ENCODE measurements at places on chromosomes 2 and 18.
A peak's percentile ranks its signal among the peaks of the same experiment; 100 is the strongest.

DNA sequence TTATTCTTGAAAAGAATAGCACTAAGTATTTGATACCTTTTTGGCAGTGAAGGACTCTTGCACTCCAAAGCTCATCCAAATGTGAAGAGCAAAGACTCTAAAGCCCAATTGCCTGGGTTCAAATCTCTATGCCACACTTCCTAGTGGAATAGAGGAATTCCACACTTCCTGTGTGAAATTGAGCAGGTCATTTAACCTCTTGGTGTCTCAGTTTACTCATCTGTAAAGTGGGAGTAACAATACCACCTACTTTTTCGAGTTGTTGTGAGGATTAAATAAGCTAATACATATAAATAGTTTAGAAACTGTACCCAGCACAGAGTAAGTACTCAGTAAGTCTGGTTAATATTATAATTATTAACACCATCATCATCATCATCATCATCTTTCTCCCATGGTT is 72.6 kb downstream of the AP1S3 start:
- DNase-seq: no peak

- no peak for DNase-seq
Observed at GRCh38 chr2:70692256-70692655, 75.7 kb downstream of the ADD2 start.

- no peak for DNase-seq
Observed at GRCh38 chr18:43826215-43826614, 548.9 kb upstream of the SYT4 start.

DNA sequence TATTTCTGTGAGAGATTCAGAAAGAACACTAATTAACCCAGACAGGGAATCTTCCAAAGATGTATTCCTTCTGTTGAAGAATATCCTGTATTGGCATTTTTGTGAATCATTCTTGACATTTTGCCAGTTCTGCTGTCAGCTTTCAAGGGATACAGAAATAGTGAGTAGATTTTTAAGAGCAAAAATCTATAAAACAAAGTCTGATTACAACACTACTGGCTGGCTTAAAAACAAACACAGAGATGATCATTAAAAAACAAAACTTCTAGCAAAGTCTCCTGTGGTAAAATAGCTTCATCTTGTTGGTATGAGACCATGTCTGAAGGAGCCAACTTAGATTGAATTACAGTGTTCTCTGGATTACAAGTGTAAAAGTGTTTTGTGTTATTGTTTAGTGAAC is 866.3 kb upstream of the KLHL29 start:
- no peak for DNase-seq

DNA sequence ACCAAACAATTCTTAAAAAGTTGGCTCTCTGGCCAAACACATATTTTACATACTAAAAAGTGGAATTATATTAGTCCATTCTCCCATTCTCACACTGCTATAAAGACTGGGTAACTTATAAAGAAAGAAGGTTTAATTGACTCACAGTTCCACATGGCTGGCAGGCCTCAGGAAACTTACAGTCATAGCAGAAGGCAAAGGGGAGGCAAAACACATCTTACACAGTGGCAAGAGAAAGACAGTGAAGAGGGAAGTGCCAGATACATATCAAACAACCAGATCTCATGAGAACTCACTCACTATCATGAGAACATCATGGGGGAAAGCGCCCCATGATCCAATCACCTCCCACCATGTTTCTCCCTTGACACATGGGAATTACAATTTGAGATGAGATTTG is 42.6 kb downstream of the EDAR start:
- no peak for DNase-seq

GRCh38 chr18:44949967-44950366 is 269.3 kb downstream of the SETBP1 start:
- no peak for DNase-seq

- no peak for DNase-seq
Observed at GRCh38 chr2:232290668-232291067, 87.9 kb upstream of the ALPP start.

DNA sequence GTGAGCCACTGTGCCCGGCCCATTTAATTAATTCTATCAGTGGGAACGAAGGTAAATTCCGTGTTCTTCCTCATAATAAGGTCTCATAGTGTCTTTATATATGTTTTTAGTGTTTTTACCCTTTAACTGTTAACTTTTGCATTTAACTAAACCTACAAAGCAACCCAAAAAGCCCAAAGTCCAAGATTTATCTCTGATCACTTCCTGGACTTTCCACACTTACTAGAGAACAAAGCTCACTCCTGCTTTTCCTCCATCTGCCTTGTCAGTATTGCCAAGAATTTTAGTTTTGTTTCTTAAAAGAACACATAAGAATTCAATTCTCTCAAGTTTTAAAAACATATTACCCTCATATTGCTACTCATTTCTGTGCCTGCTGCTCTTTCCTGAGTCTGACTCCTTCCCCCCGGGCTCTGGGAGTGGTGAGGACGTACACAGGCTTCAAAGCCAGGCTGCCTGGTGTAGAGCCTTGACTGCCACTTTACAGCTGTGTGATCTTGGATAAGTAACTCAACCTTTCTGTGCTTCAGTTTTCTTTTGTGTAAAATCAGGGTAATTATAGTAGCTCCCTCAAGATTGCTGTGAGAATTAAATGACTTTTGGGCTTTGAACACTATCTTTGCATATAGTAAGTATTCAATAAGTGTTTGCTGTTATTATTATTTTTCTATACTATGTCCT is 24.9 kb upstream of the GPR155 start:
- no peak for DNase-seq

DNA sequence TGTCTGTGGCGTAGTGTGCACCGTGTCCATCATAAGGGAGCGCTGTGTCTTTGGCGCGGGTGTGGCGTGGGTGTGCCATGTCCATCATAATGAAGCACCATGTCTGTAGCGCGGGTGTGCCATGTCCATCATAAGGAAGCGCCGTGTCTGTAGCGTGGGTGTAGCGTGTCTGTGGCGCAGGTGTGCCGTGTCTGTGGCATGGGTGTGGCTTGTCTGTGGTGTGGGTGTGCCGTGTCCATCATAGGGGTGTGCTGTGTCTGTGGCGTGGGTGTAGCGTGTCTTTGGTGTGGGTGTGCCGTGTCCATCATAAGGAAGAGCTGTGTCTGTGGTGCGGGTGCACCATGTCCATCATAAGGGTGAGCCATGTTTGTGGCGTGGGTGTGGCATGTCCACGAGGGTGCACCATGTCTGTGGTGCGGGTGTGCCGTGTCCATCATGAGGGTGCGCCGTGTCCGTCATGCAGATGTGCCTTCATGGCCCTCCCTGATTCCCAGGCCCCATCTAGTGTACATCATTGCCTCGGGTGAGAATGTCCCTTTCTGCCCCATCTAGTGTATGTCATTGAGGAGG is 275.0 kb downstream of the GBX2 start:
- no peak for DNase-seq

DNA sequence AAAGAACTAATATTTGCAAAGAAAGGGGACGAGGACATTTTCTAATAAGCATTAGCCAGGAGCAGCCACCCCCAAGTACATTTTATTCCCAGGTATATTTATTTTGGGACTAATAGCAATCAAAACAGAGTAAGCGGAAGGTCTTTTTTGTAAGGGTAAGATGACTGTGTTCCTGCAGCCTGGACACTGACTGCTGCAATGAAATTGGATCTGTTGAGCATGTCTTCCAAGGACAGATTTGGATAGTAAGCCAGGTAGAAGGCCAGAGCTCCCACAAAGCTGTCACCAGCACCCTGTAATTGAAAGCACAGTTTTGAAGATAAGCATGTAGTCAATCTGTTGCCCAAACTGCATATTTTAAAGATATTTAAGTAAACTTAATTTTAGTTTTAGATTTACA is 10.0 kb downstream of the MRPL33 start:
- DNase-seq: no peak

GRCh38 chr2:161421686-161422085 is 5.6 kb downstream of the TBR1 start:
- DNase-seq: no peak

- DNase-seq: no peak
Observed at GRCh38 chr18:12973562-12974213, 17.5 kb upstream of the CEP192 start.

DNA sequence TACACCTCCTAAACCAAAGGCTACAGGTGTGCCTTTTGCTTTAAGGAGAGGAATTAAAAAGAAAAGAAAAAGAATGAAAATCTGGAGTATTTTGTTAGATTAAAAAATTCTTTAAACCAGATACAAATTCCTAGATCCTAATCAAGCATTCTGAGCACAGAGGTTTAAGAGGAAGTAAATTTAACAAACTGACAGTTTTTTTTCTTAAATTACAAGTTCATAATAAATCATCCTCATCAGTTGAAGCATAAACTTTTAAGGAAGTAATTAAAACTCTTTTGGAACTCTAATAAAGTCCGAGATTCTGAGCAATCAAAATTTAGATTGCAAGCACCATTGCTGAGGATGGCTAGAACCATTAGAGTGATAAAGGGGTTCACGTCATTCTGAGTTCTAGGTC is 75.1 kb downstream of the POLE4 start:
- DNase-seq: no peak

DNA sequence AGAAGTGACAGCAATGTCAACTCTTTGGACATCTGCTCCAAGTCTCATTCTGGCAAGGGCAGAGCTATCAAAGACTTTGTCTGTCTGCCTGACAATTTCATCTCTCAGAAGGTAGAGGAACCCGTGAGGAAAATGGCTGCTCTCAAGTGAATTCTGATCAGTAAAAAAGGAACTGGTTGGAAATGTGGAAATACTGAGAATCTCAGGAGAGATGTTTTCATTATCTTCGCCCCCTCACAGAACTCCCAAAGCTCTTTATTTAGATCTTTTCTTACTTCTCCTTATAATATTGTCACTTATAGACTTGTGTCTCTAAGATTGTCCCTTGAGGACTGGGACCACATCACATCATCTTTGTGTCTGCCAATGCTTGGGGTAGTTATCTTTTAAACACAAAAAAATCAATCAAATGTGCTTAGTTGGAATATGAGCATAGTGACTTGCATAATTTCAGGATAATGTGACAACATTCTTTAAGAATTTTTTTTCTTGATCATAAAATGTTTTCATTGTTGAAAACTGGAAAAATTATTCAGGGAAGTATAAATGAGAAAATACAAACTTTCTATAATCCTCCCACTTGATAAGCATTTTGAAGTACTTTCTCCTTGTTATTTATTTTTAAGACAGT is 68.2 kb upstream of the ITGB6 start:
- no peak for DNase-seq

DNA sequence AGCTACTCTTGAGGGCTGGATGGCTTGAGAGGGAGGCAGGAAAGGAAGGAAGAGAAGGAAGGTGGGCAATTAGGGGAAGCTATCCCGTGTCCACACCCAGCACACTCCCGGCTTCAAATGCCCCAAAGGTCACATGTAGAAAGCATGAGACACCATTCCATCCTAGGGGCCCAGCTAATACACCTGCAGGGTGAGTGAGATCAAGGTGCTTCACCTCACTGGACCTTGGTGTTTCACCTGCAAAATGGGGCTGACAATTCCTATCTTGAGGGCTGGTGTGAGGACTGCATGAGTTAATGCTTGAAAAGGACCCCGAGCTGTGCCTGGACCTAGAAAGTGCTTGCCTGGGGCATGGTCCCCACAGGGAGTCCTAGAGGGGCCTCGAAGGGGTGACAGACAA is 50.8 kb upstream of the SMAD7 start:
- no peak for DNase-seq

DNA sequence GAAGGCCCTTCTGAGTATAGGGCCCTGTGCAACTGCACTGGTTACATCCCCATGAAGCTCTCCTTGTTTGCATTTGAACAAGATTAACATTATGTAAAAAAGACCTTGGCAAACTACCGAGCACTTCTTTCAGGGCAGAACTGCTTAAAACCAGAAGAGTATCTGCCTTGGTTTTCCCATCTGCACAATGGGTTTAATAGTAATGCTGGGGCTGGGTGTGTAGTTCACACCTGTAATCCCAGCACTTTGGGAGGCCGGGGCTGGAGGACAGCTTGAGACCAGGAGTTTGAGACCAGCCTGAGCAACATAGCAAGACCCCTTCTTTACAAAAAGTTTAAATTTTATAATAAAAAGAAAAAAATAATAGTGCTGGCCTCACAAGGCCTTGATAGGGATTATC is 8.5 kb downstream of the PLA2R1 start:
- no peak for DNase-seq

GRCh38 chr2:155062250-155062921 is 363.9 kb downstream of the KCNJ3 start:
- DNase-seq: no peak

GRCh38 chr2:79622508-79622907 is 109.7 kb downstream of the CTNNA2 start:
- DNase-seq: peak; percentile 19

- no peak for DNase-seq
Observed at GRCh38 chr2:63856303-63856603, 14.6 kb downstream of the UGP2 start.

DNA sequence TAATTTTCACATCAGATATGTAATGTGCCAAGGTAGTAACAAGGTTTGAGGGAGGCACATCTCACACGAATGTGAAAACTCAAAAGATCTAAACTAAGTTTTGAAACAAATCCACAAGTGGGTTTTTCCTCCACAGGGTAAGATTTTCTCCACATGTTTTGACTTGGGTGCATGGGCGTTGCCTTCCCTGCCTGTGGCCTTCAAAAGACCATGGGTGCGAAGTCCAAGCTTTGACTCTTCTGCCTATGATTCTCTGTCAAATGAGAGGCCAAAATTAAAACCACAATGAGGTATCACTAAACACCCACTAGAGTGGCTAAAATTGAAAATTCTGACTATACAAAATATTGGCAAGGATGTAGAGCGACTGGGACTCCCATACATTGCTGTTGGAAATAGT is 30.7 kb downstream of the NIFK start:
- DNase-seq: no peak

- no peak for DNase-seq
Observed at GRCh38 chr18:13680612-13681011, 45.7 kb downstream of the FAM210A start.

DNA sequence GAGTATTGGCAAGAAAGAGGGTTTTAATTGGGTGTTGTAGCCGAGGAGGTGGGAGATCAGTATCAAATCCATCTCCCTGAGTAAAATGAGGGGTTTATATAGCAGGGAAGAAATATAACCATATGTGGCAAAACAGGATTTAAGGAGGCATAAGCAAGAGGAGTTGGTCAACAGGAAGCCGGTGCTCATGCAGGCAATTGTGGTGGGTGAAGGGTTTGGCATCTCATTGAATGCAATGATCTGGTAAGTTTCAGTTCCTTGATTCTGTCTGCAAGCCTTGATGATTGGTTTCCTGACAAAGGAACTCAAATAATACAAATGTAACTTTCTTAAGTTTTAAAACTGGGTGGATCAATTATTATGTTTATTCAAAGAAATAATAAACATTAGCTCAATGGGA is 564.4 kb upstream of the LINC00305 start:
- DNase-seq: no peak

DNA sequence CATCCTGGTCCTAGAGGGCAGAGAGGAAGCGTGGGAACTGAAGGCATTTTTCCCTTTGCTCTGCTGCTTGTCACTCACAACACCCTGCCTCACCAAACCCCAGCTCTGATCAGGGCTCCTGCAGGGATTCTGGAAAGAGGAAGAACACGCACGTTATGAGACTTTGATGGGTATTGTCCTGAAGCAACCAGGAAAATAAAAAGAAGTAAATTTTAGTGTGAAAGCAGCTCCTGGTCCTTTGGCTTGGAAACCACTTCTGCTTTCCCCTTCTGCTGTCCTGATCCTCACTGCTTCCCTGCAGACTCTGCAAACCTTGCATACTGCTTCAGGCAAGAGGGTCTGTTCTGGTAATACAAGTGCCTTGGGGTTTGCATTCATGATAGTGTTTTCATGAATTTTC is 164.1 kb downstream of the SLC8A1 start:
- no peak for DNase-seq

- DNase-seq: no peak
Observed at GRCh38 chr2:151205571-151205970, 56.1 kb downstream of the RBM43 start.

- DNase-seq: peak; percentile 52
Observed at GRCh38 chr2:191386938-191387536, 141.8 kb downstream of the MYO1B start.
